ENCODE measurements at places on chromosomes 12 and 14.

GRCh38 chr14:60206837-60207533 is 41.8 kb upstream of the DHRS7 start:
- no peak for DNase-seq

GRCh38 chr12:69331519-69331908 is 16.7 kb upstream of the LYZ start:
- DNase-seq, result no peak

- no peak for DNase-seq
These were observed 17.6 kb downstream of the KLHL28 start for GRCh38 chr14:44944107-44944506.

- DNase-seq, result no peak
These were observed 14.5 kb downstream of the BAG5 start for GRCh38 chr14:103547941-103548462.

DNA sequence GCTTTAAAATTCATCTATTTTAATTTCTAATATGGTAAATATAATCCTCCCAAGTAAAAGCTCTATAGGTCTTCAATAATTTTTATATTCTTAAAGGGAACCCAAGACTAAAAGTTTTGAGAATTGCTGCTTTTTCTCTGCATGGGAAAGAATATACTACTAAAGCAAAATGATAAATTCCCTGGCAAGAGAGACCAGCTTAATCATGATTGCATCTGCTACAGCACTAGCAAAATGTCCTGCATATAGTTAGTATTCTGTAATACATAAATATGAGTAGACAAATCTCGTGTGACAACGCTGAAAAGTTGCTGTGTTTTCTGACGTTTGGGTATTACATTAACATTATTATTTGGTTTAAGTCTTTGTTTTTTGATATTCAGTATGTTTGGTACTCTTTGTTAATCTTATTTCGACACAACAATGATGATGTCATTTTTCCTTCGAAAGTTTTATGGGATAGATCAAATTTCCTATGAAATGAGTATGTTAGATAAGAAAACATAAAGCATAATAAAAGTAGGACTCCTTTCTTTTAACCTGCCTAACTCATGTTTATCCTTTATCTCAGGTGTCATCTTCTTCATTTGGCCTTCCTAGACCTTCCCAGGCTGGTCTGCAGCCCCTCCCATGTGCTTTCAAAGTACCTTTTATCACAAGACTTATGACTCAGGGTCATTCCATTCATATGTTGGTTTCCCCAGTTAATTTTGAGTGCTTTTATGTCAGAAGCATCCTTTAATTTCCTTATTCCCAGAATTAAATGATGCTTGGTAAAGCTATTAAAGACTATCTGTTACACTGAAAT is 321.9 kb downstream of the RAD51B start:
- no peak for DNase-seq

DNA sequence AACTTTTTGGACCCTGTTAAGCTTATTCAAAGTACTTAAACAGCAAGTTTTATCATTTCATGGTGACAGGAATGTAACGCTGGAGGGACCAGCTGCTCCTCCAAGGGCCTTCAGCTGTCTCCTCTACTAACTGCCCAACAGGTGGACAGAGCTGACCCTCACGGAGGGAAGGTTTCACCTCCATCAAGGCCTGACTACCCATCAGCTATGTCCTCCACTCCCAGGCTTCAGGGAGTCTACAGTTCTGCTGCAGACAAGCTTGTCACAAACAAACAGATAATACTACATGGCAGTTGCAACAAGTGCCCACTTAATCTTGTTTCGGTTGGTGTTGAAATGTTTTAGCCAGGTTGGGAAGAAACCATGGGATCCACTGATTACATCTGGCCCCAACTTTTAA is 175.1 kb downstream of the TTC7B start:
- no peak for DNase-seq

GRCh38 chr12:122726080-122726558 is 4.5 kb downstream of the HCAR1 start:
- no peak for DNase-seq

DNA sequence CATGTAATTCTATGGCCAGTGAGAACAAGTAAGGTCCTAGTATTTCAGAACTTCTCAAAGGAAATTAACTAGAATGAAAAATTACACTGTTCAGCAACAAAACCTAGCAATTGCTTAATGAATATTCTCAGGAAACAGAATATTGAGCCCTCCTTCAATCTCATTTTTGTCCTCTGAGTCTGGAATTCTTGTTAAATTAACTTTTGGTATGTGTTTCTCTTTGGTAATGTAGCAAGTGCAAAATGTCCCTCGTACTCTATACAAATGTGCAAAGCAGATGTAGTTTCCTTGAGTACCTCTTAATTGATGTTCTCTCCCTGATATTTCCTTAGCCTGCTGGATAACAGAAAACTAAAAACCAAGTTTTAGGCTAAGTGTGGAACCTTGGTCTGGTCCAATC is 190.8 kb upstream of the CNOT2 start:
- no peak for DNase-seq

DNA sequence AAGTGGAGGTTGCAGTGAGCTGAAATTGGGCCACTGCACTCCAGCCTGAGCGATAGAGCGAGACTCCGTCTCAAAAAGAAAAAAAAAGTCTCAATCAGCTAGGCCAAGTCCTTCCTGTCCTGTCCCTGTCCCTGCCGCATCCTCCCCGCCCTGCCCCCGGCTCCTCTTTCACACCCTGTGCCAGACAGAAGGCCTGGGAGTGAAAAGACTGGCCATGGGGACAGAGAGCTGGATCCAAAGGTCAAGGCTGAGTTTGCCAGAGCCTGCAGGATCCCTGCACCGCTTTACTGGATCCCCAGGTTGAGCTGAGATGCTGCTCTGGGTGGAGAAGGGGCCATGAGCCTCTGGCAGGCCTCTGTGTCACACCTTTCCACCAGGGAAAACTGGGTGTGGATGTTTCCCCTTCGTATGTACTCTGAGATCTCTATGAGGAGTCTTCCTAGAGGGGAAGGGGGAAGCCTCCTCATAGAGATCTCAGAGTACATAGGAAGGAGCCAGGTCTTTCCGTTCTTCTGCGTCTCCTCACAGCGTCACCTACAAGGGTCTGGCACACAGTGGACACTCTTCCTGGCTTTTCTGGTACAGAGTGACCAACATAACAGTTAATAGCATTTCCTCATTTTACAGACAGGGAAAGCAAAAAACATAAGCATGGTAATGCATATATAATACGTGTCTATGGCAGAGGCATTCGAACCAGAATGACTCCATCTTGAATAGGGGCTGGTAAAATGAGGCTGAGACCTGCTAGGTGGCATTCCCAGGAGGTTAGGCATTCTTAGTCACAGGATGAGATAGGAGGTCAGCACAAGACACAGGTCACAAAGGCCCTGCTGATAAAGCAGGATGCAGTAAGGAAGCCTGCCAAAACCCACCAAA is 35.1 kb downstream of the NINJ2 start:
- no peak for DNase-seq

DNA sequence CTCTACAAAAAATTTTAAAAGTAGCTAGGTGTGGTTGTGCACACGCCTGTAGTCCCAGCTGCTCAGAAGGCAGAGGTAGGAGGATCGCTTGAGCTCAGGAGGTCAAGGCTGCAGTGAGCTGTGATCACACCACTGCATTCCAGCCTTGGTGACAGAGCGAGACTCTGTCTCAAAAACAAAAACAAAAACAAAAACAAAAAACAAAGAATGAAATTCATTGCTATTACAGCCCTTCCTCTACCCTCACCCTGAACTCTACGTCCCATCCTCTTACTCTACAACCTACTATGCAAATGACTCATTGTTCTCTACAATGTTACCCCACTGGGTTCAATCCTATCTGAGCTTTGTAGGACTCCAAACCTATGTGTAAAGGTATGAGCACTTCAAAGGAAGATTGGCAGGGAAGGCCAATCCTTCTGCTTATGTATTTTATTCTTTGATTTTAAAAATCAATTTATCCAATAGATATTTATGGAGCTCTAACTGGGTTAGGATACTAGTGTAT is 39.3 kb downstream of the NINJ2 start:
- no peak for DNase-seq

GRCh38 chr12:107822356-107822755 is 47.9 kb downstream of the ASCL4 start:
- DNase-seq, result no peak

DNA sequence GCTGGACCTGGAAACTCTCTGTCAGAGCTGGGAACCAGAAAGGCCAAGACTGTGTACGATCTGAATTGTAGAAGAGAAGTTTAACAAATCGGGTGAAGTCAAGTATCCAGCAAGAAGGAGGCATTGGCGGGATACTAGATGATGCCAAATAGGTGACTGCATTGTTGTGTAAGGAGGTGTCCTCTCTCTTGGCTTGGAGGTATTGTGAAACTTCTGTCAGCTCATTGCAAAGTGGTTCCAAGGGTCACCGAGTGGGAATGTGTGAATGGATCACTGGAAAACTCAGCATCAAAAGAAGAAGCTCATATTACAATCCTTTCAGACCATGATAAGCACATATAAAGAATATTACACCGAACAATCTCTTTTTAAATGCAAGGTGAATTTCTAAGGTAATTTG is 11.7 kb downstream of the NAV3 start:
- DNase-seq, result no peak

- DNase-seq, result no peak
These were observed 38.3 kb downstream of the FGD6 start for GRCh38 chr12:95179011-95179410.

DNA sequence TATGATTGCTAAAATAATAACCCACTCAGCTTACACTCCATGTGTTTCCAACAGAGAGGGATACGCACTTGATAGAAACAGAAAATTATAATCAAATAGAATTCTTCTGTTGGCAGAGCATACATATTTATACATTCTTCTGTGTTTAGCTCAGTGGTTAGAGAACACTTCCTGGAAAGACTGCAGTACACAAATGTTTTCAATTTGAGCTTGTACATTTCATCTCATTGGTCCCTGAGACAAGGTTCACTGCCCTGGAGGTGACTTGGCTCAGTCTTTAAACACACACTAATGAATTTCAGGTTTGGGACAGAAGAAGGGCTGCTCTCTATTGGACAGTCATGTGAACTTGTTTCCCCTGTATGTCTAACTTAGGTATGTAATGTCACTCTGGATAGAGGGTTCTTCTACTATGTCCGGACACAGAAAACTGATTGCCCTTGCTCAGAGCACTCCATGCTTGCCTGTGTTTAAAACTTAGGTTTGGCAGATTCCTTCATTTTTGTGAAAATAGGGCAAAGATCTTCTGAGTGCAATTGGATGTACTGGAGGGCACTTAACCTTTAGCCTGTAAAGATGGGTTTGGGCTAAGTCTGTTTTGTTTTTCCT is 22.9 kb downstream of the PROX2 start:
- no peak for DNase-seq

DNA sequence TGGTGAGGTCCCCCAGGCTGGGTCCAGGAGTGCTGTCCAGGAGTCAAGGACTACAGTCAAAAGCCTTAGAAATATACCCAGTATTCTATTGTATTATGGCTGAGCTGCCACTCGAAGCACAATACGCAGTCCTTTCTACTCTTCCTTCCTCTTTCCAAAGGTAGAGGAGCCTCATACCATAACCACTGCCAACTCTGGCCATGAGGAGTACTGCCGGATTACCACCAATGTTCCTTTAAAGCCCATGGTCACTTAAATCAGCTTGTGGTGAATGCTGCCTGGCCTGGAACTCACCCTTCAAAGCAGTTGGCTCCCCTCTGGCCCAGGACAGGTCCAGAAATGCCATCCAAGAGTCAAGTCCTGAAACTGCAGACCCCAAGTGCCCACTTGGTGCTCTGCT is 425.4 kb downstream of the SLC16A7 start:
- no peak for DNase-seq

DNA sequence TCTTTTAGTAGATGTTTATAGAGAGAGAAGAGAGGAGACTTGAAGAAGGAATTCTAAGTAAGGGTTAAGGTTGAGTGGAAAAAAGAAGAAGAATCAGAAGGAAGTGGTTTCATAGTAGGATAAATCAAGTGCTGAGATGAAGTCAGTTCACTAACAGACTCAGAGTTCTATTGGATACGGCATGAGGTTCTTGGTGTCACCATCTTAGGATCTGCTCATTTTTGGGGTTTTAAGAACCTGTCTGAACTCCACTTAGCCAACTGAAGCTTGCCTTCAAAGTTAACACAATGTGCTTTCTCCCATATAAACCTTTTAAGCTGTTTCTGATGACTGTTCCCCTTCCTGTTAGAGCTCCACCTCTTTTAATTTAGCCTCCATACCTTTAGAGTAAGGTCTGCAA is 152.6 kb downstream of the PRKCH start:
- no peak for DNase-seq

DNA sequence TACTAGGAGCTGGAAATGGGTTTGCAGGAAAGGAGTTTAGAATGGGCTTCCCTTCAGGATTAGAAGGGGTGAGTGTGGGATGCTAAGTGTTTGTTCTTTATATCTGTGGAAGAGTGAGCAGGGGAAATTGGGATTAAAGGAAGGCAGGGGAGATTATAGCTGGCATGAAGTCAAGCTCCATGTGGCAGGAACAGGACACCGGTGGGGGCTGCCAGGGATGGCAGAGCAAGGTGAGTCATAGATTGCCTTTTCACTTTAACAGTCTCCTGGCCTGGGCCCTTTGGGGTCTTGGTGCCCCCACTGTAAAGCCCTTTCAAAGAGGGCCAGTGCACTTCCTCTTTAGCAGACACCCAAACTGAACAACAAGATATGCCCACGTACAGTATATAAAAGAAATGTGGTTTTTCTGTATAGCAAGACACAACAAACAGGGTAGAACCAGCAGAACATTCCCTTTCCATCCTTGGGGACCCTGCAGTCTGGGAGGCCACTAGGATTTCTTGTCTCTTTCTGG is 23.1 kb upstream of the FBXO21 start:
- DNase-seq, result no peak

All from thymus (tissue), 14 donors.